ENCODE measurements at places on chromosomes 11 and 22.
A peak's percentile ranks its signal among the peaks of the same experiment; 100 is the strongest.

- DNase-seq, result peak; percentile 98
These were observed at the start of gene MSANTD4 for GRCh38 chr11:106021967-106022794. MSANTD4 (minus strand) TSS chr11:106022240; CDS start chr11:106010917, 11,323 bp downstream.

- peak; percentile 96 for DNase-seq
These were observed 53.2 kb upstream of the CDON start for GRCh38 chr11:126115816-126116331.

DNA sequence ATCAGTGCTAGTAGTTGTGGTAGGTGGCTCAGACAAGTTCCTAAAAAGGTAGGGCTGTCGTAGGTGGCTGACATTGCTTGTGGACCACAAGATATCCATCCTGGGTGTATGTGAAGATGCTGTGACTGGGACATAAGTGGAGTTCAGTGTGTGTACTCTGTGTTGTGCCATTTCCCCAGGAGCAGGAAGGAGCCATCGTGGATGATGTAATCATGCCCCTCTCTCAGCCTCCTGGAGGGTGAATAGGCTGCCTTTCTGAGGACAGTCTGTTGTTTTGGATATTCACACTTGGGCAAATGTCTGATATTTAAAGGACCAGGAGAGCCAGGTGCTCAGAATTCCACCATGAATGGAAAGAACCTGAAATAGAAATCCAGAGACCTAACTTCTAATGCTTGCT lies 2.7 kb downstream of the HEPHL1 start:
- DNase-seq, result no peak

DNA sequence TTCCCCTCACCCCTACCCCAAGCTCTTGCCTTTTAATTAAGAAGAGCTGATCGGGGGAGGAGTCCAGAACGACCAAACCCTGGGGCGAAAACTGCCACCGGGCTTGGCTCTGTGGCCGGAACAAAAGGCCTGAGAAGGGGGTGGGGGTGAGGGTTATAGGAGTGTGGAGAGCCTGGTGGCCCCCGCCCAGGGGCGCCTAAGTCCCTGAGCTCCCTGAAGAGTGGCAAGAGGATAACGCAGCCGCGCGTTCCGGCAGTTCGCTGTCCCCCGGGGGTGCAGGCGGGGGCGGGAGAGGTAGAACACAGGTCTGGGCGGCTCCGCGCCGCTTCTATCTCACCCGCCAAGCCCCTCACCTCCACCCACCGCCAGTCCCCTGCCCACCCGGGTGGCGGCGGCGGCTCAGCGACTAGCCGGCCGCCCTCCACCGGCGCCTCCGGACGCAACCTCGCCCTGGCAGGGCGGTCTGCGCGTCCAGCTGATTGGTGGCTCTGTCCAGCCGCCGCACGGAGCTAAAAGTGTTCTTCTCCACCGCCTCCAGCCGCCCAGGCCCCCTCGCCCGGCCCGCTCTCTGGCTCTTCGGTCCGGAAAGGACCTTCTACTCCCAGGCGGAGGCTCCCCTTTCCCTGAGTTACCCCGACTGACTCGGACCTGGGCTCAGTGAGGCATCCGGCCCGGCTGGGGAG lies 18.7 kb upstream of the BDNF start:
- peak; percentile 24 for DNase-seq

GRCh38 chr11:39628311-39628710 lies 1831.1 kb downstream of the LRRC4C start:
- no peak for DNase-seq

DNA sequence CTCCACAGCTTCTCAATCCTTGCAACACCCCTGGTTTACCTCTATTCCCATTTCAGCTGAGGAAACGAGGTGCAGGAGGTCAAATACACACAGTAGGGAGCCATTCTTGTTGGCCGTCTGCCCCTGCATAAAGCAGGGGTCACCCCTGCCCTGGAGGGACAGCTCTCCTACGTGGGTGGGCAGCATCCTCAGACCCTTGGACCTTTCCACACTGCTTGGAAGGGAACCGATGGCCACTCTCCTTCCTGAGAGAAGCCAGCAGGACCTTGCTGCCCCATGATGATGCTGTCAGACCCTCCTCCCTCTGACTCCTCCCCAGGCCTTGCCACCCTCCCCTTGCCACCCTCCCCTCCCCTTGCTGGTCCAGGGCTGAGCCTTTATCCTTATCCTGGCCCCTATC lies 121.1 kb upstream of the SYT13 start:
- no peak for DNase-seq

DNA sequence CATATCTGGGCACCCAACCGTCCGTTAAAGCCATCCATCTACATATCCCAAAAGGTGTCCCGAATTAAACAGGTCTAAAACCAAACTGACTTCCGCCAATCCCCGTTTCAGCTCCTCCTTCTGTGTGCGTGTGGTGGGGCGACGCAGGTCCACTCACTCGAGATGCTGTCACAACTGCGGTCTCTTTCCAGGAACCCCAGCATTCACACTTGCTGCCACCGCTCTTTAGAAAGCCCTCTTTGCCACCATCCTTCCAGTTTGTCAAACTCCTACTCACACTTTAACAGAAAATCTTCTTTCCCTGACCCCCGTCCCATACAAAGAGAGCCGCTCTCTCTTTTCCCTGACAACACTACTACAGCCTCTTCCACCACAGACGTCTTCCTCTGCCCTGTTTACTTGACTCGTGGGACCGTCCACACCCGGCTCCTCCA lies 467 bp downstream of the ESS2 start:
- no peak for DNase-seq

- DNase-seq, result no peak
These were observed 46.1 kb downstream of the GDPD5 start for GRCh38 chr11:75479597-75480145.

GRCh38 chr11:63619967-63620366 lies 5.7 kb upstream of the PLAAT3 start:
- no peak for DNase-seq

- peak; percentile 25 for DNase-seq
These were observed 16.0 kb downstream of the POLD3 start for GRCh38 chr11:74608431-74608830.

DNA sequence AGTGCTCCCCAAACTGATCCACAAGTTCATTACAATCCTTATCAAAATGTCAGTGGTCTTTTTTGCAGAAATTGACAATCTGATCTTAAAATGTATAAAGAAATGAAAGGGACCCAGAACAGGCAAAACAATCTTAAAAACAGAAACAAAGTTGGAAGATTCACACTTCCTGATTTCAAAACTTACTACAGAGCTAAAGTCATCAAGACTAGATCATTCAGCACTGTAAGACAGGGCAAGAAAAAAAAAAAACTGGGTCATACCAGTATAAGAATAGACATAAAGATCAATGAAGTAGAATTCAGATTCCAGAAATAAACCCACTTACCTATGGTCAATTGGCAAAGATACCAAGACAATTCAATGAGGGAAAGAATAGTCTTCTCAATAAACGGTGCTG lies 4.5 kb upstream of the STK33 start:
- DNase-seq, result no peak

DNA sequence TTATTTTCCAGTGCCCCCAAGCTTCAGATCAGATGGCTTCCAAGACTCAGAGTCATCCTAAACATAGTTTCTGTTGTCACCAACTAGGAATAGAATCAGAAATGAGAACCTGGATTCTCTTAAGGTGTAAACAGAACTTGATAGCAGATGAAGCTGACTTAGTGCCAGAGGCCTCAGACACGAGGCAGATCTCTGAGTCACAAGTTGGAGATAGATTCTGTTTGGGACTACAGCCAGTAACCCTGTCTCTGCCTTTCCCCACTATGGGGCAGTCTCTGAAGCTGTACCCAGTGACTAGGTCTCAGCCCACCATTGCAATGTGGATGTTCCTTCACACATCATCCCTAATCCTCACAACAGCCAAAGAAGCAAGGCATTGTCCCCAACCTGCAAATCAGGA lies 25.4 kb downstream of the NEU3 start:
- no peak for DNase-seq

DNA sequence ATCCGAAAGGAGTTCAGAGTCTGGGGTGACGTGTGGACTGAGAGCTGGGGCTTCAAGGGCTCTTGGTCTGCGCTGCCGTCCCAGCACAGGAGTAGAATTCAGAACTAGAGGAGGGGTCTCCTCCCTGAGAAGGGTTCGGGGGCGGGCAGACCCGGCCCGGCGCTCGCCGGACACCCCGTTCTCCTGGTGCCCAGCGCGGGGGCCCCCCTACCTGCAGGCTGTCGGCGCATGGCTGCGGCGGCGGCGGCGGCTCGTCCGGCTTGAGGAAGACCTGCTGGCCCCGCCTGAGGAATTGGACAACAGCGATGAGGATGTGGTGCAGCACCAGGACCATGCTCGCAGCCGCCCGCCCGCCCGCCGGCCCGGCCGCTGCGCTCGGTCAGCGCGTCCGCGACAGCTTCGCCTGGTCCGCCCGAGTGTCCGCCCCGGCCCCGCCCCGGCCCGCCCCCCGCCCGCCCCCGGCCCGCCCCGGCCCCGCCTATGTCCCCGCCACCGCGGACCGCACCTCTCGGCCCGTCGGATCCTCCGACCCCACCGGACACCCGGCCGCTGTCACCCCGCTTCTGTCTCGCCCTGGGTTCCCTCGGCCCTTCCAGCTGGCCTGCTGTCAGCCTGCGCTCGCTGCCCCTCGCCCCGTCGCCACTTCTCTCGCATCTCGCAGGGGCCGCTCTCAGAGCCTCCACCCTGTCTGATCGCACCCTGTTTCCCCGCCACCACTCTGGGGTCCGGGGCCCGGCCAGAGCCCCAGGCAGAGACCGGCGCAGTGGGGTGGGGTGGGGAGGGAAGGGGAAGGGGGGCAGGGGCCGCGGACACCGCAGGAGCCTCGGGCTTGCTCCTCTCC lies 32.0 kb downstream of the PDE2A start:
- DNase-seq, result no peak

Data from NCI-H2081 (cell line).